Lung microvascular endothelial cell (primary cell): ENCODE measurements at places on chromosomes 1 and 21. TPM values are rescaled to one million over a fixed set of nuclear protein-coding genes. Genes with fewer than 3 reads are reported as not detected.

- no peak for DNase-seq
These were observed 12.4 kb upstream of the TBX15 start for GRCh38 chr1:119000371-119001180.

DNA sequence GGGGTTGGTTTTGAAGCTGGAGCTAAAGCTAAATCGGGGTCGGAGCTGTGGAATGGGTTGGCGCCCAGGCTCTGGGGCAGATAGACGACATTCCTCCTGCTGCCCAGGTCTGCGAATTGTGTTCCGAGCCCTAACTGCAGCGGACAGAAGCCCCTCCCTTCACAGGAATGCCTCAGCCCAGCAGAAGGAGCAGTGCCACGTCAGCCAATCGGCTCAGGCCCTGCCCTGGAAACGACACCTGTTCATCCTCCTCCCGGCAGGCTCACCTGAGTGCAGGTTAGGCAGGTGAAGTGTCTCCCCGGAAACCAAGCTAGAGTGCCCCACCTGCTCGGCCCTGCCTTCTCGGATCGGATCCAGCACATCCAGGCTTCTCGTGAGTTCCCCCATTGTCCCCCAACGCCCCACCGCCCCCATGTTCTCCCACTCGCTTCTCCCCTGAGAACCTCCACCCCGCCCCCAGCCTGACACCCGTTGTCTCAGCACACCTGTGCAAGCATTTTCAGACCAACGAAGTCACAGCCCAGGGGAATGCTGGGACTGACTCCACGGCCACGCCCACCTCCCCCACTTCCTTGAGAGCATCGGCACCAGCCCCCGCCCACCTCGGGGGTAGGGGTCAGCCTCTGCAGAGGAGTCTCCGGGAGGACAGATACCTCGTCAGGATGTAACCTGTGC lies 775 bp downstream of the TMEM125 start:
- no peak for DNase-seq

- DNase-seq: no peak
These were observed 132.9 kb upstream of the POU3F1 start for GRCh38 chr1:38179483-38179882.

DNA sequence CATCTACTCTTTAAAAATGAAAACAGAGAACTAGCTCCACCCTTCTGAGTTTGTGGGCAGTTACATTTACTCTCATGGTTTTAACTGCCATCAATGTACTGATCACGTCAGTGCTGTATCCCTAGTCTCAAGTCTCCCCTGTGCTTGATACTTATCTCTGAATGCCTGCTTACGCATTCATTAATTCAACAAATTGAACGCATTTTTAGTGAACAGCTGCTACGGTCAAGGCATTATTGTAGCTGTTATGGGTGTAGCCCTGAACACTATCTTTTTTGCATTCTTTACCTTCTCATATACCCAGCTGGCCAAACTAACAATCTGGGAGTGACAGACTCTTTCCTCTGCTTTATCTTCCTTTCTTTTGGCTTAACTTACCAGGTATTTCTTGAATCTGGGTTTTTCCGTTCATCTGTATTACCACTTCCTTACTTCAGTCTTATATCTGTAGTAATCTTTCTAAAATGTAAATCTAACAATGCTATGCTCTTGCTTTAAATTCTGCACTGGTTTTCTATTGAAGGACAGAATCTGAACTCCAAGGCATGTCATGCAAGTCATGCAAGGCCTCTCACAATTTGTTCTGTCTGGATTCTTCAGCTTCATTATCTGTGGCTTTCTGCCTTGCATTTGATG lies 33.3 kb downstream of the SMG7 start:
- DNase-seq: no peak

GRCh38 chr21:33237486-33237885 lies 7.7 kb downstream of the IFNAR2 start:
- DNase-seq: no peak

DNA sequence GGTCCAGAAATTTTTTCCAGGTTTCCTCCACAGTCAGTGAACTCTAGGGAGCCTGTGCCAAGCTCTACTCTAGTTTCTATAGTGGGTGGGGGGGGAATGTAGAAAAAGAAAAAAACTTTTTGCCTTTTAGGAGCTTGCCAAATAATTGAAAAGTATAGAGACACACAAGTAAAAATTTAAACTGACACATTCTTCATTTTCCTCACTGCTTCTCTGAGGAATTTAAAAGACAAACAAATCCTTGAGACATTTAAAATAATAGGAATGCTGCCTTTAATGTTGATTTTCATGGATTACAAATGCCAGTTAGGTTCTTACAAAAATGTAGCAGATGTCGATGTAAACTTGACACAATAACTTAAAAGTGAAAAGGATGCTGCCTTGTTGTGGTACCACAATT lies 241.9 kb downstream of the DNM3 start:
- DNase-seq: no peak

DNA sequence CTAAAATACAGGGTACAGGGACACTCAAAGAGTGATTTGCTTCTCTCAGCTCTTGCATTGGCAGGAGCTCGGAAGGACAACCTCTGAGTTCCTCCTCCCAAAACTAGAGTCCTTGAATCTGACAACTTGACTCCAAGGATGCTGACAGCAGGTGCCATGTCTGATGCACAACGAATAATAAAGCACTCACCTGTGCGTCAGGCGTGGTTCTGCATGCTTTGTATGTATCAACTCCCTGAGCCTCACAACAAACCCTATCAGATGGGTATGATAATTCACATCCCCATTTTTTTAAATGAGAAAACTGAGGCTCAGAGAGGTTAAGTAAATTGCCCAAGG lies 1.4 kb downstream of the LAPTM5 start:
- DNase-seq: no peak

DNA sequence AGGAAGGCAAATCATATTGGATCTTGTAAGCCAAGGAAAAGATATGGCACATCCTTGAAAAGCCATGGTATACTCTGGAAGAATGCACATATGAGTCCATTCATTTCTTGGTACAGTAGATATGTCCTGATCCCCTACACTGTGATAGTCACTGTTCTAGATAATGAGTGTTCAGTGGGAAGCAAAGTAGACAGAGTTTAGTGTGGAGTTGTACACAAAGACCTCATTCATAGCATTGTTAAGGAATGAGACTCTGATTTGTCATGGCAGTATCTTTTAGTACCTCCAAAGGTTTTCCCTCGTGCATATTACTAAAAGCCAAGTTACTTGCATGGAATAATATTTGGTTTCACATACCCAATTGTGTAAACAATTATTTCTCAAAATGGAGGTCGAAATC lies 204.7 kb downstream of the NFIA start:
- DNase-seq: no peak

- no peak for DNase-seq
These were observed 37.5 kb upstream of the PRDM2 start for GRCh38 chr1:13662493-13662892.

DNA sequence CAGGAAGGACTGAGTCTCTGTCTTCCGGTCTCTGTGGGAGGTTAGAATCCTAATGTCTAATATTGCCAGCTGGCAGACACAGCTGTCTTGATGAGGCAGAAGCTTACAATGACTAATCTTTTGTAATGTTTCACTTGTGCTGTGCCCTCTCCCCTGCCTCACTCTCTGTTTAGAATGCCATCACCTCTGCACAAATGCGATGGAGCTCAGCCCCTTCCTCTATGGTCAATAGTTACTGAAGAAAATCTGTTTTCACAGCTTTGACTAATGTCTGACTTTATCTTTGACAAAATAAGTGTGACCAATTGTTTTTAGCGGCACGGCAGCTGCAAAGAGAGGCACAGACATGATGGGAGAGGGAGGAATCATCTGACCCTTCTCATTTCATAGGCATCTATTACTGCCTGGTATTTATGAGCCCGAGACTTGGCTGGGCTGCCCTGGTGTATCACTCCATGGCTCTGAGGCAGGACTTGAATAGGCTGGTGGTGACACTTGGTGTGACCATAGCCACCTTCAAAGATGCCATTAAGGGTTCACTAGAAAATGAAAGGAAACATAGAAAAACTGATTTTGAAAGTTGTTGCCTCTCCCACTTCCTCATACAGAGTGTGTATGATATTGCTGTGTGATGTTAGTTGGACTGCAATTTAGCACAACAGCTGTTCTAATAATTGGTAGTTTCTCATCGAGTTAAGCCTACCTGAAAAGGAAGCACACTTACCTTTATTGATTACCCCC lies 163.2 kb upstream of the NBPF11 start:
- peak; percentile 33 for DNase-seq

GRCh38 chr1:24862775-24863483 lies 67.1 kb downstream of the RUNX3 start:
- DNase-seq: no peak

SLC6A17 gene
- total RNA-seq: 0.40 and 1.1 TPM in 2 replicates

SPRR2E gene
- not detected in 2 replicates for total RNA-seq

GJA9 gene
- total RNA-seq: not detected in 2 replicates

NR5A2 gene
- 3.4 and 7.2 TPM in 2 replicates for total RNA-seq
